Breast epithelium (tissue), 4 donors: ENCODE measurements at places on chromosomes 2 and 18.

- no peak for DNase-seq
Observed at GRCh38 chr2:150705767-150706166, 218.3 kb upstream of the RND3 start.

DNA sequence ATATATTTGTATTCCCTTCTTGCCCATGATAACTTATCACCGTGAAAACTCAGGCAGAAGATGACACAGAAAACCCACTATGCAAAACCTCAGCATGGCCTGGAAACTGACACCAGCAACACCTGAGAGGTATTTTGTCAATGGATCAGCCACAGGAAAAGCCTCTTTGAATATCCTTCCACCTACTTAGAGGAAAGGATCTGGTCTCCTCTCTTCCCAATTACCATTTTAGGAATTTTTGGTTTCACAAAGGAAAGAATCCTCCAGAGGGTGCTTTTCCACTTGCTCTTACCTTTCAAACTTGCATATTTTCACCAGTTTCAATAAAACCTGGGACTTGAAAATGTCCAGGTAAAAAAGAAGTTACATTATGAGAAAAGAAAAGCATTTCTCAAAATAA, 20.0 kb upstream of the MEIS1 start:
- no peak for DNase-seq

DNA sequence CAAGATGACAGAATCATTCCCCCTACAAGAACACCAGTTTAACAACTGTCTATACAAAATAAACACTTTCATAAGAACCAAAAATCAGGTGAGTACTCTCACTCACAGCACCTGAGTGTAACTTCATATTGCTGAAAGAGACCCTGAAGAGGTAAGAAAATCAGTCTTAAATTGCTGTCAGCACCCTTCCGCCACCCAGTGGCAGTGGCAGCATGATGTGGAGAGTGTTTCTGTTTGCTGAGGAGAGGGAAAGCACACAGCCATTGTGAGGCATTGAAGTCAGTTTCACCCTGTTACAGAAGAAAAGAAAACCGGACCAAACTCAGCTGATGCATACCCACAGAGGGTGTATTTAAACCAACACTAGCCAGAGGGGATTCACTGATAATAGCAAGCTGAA, 1240.8 kb upstream of the CRIM1 start:
- no peak for DNase-seq

DNA sequence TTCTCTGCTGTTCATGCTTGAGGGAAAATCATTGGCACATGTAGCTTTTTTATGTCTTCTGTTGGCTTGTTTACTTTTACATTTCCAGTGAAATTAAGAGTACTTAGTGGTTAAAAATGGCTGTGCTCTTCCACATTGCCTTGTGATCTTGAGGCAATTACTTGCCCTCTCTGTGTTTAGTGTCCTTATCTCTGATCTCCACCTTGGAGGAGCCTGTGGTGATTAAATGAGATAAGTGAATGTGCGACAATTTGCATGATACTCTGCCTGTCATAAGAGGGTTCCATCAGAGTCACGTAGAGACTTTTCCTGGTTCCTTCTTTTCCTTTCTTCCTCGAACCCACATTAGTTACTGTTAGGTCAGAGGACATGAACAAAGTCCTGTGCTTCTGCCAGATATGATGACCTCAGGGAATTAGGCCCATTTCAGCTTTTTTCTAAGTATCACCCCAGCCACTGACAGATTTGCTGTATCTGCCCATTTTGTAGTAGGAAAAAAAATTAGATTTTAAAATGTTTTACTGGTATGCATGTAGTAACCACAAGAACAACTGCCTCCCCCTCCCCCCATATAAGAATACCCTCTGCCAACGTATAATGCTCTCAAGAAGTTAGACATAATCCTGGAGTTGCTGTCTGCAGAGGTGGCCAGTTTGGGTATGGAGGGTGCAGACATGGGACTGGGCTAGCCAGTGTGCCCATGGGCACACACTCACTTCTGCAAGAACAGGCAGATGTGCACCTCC, 51.9 kb downstream of the TET3 start:
- DNase-seq: no peak

GRCh38 chr2:238169708-238170251, 11.0 kb downstream of the ERFE start:
- no peak for DNase-seq

DNA sequence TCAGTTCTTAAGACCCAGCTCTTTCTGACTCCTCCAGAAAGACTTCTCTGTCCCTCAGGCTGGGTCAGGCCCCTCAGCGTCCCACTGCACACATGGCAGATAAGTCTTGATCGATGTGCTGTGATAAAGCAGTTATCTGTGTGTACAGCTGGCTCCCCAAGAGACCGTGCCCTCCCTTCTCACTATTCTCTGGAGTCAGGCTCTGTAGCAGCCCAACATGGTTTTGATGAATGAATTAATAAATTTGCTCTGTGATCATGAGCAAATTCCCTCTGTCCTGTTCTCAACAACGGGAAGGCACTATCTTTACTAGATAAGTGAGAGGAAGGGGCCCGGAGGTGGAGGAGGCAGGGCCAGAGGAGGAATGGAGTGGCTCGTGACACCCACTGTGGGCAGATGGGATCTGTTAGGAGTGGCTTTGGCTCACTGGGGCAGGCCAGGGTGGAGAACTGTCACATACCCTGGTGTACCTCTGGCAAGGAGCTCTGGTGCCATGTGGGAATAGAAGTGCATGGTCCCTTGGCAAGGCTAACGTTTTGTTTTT, 48.3 kb downstream of the ZFP36L2 start:
- no peak for DNase-seq

- no peak for DNase-seq
Observed at GRCh38 chr2:80926168-80926567, 621.6 kb upstream of the LRRTM1 start.

- no peak for DNase-seq
Observed at GRCh38 chr2:19365126-19365525, 6.7 kb upstream of the OSR1 start.

DNA sequence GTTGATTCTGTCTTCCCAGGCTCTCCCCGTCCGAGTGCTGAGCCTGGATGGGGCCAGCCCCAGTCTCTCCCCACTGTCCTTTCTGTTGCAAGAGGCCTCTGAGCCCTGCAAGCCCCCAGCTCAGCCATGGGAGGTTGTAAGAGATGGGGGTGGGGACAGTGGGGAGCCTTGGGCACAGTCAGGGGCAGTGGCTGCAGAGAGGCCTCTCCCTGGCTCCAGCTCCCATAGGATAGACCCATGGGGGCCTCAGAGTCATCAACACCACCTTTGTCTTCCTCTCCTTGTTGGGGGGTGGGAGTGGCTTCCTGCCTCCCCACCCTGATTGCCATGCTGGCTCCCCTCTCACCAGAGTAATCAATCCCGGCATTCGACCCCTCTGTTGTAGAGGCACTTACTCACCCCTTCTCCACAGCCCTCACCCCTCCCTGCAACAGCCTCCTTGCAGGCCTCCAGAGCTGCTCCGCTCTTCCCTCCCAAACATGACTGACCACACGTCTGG, 37.5 kb upstream of the NPAS2 start:
- DNase-seq: no peak

DNA sequence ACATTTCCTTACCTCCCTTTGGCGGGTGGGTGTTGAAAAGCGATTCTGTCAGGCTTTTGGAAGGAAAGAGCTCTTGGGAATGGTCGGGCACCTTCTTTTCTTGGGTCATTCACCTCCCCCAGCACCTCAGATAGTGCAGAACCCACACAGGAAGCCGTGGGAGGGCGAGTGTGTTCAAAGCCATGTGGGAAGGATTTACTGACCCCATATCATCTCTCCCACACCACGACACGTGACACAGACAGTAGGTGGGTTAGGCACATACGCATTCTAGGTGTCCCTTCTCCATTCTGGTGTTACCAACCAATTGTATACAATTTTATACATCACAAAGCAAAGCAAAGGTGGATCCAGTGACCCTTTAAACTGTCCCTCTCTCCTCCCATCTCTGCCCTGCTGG, 263.7 kb upstream of the REV1 start:
- DNase-seq: no peak

GRCh38 chr2:8053216-8053615, 628.6 kb upstream of the ID2 start:
- DNase-seq: no peak

DNA sequence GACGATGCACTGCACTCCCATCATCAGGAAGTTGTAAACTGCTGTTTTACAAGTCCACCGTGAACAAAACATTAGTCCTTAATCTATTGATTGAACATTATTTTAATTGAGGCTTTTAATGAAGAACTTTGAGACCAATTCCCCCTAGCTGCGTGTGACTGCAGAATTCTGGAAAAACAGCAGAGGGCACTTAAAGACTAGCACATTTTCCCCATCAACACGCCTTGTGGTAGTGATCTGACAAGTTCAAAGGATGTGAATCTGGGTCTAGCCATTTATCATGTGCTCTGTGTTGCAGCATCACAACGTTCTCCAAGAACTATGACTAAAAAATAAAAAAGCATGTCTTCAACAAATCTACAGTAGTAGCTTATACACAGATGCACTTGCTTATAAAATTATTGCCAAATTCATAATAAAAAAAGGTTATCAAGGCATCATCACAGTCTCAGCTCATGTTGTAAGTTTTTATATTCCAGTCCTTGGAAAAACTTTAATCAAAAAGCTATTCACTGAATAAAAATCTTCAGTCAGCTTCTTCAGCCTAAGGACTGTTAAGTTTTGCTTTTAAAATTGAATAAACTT, 35.8 kb downstream of the SKOR2 start:
- no peak for DNase-seq

DNA sequence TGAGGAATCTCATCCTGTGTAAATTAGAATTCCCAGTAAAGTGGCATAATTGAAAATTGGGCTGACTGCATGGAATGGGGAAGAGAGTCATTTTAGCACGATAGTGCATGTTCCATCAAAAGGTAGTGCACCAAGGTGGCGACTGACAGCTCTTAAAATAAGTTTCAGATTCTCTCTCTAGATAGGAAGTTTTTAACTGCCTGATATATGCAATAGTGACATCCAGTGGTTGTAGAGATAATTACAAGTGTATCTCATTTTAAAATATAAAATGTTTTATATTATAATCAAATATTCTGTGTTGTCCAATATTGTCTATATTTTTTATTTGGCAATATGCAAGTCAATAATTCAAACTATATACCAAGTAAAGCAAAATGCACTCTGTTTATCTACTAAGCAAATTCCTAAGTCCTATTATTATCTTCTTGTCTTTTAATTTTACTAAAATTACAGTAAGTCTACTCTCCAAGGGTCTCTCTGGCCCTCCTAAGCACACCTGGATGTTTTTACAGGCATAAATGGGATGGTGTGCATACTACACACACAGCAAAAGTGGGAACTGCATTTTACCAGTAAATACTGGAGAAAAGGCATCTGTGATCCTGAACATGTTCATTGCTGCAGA, 397.7 kb upstream of the HNRNPA3 start:
- DNase-seq: no peak

DNA sequence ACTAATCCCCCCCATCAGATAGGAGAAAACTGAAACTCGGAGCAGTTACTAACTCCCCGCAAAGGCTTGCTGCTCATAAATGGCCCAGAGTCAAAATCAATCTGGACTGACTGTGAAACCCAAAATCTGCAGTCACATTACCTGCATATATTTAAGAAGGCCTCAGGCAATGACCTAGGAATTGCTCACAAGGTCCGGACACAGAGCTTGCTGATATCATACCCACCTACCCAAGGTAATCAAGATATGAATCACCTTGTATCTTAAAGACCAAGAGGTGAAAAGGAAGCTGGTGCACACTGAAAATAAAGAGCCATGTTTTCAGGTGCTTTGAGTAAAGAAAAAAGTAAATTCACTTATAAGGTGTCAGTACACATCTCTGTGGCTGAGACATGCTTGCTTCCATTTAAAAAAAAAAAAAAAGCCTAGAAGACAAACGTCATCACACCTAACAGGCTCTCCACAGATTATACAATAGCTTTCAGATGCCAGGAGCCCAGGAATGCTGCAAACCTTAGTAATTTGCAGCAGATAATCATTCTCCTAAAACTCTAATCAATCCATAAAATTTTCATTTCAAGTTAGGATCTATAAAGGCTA, 195.4 kb downstream of the ZEB2 start:
- DNase-seq: no peak

- DNase-seq: peak; percentile 84
Observed at GRCh38 chr2:9809064-9809356, 34.3 kb upstream of the TAF1B start.

- no peak for DNase-seq
Observed at GRCh38 chr18:5173646-5174045, 23.4 kb downstream of the AKAIN1 start.

- no peak for DNase-seq
Observed at GRCh38 chr2:130840506-130840905, 3.8 kb downstream of the ARHGEF4 start.

- no peak for DNase-seq
Observed at GRCh38 chr2:159201360-159202063, 85.0 kb downstream of the WDSUB1 start.

DNA sequence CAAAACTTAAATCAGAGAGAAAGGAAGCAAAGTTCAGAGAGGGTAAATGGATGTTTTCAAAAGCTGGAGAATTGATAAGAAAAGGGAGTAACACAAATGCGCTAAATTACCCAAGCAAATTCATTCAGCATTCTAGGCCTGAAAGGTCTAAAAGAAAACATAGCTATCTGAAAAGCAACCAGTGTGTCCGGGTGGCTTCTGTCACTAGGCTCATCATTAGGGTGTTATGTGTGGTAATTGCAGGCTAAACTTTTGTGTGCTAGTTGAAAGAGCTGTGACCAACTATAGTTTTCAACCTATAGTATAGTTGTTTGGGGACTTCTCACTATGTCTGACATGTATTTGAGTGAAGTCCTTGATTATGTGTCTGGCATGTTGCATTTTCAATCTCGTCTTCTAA, 839.6 kb upstream of the ZEB2 start:
- DNase-seq: no peak

DNA sequence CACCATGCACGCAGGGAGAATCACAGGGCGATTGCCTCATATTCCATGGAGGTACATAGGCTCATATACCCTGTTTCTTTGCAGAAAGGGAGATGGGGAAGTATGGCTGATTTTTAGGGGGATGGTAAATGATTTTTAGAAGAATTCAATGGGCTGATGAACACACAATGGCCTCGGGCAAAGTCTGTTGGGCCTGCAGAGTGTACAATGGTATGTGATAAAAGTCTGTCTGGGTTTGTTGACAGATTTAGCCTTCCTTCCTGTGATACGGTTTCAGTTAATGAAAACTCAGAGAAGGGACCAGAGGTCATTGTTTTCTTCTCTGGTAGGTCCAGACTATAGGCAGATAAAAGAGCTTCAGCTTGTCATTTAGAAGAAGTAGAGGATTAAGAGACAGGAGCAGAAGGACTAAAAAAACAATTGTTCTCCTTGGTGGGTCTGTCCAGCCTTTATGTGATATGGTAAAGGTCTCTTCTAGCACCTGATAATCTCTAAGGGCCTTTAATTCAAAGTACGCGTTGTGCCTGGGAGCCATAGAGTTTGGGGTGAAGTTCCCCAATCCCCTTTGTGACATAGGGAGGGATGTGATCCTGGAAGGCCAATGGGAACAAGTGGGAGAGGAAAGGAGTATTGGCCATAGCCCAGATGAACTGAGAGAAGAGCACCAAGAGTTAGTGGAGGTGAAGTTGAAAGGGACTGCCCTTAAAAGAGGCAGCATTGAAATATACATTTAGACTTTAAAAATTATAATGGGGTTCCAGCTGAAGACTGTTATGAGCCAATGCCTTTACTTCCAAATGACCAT, 107.5 kb upstream of the SERPINE2 start:
- DNase-seq: no peak

GRCh38 chr2:164976301-164976700, 21.0 kb upstream of the SLC38A11 start:
- DNase-seq: no peak
